CD4-positive, alpha-beta T cell treated with Interleukin-6 for 4 hours (primary cell): ENCODE measurements at places on chromosomes 12 and 14.

- DNase-seq, result no peak
These were observed 21.1 kb downstream of the TTC9 start for GRCh38 chr14:70662816-70663215.

- DNase-seq, result no peak
These were observed 206.2 kb upstream of the RGS6 start for GRCh38 chr14:71725922-71726579.

GRCh38 chr12:131242741-131243496 is 289.2 kb downstream of the ADGRD1 start:
- no peak for DNase-seq

GRCh38 chr12:96862326-96862725 is 44.7 kb upstream of the NEDD1 start:
- no peak for DNase-seq

DNA sequence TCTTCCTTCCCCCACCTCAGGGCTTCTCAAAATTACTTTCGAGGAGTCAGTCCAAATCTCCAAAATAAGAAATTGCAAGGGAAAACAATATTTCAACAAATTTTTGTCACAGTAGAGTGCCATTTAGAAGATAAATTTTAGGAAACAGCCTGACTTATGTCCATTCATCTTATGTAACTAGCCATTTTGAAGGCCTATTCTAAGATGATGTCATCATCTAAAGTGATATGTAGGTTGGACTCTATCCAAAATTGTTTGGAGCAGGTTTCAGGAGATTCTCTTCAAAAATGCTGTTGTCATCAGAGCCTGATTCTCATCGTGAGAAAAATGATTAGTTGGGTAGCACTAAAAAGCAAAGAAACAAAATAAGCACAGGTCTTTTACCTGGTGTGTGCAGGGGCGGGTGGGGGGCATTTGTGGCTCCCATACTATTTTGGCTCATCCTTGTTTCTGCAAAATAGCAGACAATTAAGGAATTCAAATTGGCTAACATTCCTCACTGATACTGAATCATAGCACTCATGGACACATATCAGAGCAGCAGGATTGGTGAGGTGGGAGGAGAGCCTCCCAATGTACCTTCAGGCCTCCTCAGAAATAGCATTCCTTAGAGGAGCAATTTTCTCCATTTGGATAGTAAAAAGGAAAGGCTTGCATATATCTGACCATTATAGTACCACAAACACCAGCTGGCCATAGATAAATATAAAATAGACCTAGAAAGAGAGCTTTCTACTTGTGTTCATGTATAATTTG is 360.9 kb upstream of the NAV3 start:
- no peak for DNase-seq

DNA sequence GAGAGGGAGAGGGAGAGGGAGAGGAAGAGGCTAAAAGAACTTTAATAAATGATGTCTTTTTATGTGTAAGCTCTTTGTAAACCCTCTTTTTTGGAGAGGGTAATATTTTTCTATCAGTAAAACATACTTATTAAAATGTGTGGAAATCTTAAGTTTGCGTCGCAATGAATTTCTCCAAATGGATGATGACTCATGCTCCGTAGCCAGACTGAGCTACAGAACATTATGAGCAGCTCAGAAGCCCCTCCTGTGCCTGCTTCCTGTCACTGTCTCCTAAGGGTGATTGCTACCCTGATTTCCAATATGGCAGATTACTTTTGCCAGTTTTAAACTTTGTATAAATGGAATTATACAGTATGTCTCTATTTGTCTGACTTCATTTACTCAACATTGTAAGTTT is 13.0 kb upstream of the PYGL start:
- no peak for DNase-seq

DNA sequence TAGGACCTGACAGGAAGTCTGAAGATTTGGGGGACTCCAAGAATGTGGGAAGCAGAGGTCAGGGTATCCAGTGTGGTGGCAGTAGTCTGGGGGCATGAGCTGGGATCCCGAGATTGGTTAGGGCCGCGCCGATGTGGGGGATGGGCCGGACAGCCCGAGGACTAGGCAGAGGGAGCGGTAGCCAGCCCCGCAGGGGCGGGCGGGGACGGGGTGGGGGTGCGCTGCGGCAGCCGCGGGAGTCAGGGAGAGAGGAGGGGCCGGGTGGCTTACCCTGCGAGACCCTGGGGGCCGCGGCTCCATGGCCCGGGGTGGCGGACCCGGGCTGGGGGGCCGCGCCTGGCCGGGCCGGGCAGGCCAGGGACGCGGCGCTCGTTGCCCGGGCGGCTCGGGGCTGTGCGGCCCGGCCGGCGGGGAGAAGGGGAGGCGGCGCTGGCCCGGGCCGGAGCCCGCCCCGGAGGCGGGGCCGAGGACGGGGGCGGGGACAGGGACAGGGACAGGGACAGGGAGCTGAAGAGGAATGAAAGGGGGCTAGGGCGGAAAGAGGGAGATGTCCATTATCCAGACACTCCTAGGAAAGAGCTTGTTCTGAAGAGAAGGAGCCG is 5.6 kb downstream of the ZNF385A start:
- DNase-seq, result no peak

DNA sequence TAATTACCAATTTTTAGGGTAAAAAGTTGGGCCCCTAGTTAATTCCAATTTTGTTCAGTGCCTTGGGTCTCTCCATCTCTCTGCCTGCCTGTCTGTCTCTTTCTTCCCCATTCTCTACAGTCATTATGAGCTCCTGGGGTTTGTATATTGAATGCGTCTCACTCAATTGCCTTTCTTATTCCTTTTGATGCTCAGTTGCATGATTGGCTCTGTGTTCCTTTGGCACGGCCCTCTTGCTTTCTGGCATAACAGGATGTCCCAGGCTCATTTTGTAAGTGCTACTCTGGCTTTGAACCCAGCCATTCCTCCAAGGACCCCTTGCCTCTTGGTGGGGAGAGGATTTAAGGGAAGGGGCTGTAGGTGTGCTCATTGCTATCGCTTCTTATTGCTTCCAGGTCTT is 35.6 kb downstream of the ZNF664 start:
- DNase-seq, result no peak

DNA sequence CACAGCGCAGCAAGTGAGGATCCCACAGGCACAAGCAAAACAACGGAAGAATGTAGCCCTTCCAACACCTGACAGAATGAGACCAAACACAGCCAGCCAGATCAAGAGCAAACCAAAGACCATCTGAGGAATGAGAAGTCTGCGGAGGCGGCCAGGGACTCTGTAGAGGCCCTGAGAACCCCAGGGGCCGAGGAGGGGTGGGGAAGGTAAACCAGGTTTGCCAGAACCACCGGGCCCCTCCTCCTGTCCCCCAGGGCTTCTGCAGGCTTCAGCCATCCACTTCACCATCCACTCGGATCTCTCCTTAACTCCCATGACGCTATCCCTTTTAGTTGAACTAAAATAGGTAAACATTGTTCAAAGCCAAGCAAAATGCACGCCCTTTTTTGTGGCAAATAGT is 37.4 kb downstream of the ZCRB1 start:
- no peak for DNase-seq

DNA sequence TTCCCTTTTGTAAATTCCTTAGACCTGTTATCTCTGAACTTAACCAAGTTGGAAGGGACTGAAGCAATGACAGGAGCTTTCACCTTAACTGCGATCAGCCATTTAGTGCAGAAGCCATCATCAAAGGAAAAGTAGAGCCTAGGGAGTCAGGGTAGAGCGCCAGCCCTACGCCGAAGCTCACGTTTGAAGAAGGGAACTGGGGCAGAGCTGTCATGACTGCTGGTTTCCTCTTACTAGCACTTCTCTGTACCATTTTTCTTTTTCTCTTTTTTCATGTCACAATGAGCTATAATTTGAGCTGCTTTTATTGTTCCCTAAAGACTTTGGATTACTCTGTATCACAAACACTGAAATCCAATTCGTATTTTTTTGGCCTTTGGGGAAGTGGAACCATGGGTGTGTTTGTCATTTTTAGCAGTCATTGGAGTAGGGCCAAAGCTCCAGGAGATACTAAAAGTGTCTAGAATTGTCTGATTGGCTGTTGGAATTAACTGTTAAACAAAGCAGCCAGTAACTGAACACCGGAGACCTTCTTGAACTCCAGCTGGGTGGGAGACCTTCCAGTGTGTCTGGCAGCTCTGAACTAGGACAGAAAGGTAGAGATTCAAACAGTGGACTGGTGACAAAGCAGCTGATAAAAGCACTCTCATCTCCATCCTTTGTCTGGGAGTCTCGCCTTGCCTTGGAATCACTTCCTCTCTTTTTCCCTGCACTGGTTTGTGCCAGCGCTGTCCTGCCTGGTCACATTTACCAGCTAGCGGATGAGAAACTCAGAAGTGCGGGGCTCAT is 9.1 kb downstream of the MTRFR start:
- DNase-seq, result peak; percentile 42

DNA sequence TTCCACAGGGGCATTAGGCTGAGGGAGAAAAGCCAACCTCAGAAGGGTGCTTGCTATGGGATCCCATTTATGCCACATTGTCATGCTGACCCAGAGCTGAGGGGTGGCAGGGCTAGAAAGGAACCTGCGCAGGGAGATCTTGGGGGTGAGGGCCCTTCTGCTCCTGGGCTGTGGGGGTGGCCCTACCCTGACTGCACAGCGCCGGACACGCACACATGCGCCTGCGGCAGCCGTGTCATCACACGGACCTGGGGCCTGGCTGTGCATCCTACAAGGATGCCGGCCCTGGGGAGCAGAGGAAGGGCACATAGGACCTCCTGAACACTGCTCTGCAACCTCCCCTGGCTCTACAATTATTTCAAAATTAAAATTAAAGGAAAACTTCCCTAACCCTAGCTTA is 6.9 kb downstream of the CDCA4 start:
- no peak for DNase-seq

DNA sequence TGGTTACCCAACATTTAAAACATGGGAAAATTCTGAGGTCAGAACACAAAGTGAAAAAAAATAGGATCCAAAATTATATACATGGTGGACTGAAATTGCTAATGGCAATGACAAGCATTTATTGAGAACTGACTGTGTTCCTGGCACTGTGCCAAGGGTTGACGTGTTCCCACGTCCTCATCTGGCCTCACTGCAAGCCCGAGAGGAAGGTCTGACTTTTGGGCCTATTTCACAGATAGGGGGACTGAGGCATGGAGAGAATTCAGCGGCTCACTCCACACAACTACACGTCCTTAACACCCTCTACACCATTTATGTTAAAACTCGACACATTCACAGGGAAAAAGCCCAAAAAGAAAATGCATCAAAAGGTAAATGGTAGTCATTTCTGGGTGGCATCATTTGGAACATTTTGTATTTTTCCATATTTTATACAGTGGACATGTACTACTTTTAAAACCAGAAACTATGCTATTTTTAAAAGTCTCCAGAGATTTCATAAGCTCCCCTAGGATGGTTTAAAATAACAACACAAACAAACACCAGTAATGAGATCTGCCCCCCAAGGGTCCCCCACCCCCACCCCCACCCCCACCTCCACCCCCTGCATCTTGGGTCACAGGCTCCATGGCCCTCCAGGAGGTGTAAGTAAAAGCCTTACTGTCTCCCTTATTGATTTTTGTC is 27.7 kb downstream of the CLMN start:
- DNase-seq, result peak; percentile 10

DNA sequence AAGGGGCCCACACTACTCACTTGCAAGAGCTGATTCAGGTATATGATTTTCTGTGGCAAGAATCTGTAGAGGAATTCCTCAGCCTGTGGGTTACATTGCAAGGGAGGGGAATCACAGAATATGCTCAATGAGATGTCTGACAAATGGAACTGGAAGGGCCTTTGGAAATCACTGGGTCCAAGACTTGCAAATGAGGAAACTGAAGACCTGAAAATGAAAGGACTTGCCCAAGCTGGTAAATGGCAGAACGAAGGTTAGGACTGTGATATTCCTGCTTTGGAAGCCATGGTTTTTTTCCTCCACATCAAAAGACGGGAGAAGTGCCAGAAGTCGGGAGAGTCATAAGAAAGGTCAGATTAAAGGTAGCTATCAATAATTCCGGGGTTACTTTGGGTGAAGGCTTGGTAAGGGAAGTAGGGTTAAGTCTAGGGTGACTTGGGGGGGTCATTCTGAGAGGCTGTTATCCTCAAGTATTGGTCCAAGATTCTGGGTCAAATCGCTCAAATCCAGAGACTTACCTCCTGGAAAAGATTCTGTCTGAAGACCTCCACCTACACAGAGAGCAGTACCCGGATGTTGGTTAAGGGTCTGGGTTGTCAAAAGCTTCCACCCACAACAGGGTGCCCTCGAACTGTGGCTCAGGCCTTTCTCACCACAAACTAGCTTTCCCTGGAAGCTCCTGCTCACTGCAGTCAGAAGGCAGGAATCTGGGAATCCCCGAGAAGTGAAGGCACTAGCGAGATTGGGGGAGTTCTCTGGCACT is 539 bp downstream of the PSME2 start:
- no peak for DNase-seq

DNA sequence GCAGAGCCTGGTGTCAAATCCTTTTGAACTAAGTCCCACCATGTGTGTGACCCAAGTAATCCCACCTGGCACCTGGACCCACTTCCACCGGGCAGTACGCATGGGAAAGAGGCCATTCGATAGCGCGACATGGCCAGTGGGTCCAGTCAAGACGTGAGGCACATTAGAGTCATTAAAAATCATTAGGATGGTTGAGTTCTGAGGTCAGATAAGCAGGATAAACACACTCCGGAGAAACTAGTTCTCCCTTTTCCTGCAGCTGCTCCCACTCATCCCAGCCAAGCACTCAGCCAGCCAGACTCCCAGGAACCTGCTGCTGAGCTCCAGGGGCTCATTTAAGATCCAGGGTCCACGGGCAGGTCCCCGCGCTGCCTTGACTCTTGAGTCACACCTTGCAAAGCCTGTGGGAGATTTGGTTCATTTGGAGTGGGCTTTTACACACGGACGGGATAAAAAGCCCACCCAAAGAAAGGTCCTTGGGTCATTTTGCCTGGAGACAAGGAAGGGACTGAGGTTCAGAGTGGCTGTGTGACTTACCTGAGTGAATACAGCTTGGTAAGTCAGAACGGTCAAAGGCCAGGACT is 313.9 kb downstream of the BCL11B start:
- no peak for DNase-seq

- DNase-seq, result no peak
These were observed 11.2 kb upstream of the HOXC13 start for GRCh38 chr12:53927220-53928029.

DNA sequence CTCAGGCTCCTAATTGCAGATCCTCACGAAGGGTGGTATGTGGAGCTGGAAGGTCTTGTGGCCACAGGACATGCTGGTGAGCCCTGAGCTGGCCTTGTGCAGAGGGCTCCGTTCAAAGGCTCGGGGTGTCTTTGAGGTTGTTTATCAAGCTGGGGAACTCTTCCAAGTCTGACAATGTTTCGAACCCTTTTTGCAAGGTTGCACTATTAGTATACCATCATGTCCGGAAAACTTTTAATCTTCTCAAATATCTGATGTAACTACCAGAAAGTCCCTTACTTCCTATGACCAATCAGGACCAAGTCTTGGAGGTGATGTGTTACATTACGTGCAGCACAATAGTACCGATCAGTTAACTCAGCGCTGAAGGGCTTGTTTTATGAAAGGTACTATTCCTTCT is 21.5 kb downstream of the UBR7 start:
- no peak for DNase-seq
